ENCODE measurements at places on chromosomes 16 and 17. TPM values are rescaled to one million over a fixed set of nuclear protein-coding genes. Genes with fewer than 3 reads are reported as not detected.
A peak's percentile ranks its signal among the peaks of the same experiment; 100 is the strongest.

DNA sequence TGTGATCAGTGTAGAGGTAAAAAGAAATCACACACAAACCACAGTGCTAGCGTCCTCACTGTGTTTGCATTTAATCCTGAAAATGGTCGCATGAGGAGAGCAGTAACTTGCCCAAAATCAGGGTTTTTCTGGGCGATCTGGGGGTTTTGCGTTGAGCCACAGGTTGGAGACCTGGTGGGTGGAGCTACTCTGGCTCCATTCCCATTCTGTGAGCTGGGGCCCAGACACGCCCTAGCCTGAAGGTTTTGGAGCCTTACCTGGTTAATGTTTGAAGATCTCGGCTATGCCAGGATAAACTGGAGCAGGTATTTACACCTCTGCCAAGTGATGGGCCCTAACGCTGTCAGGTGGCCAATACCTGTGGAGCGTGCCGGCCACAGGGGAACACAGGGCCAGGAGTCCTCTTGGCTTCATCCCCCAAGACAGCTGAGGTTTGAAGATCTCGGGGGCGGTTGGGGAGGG lies 48.4 kb downstream of the MPRIP start:
- no peaks in the 10 kb centered on the region for H3K4me1 ChIP-seq
- H3K27me3 ChIP-seq = no peaks in the 10 kb centered on the region
- H3K27ac ChIP-seq = no peak overlapping the region
- no peak for DNase-seq
- peaks cover 2% of the 10 kb centered on the region for H3K36me3 ChIP-seq

KRTAP4-6 gene
- not detected for total RNA-seq

GRCh38 chr16:9465161-9465560 lies 373.7 kb downstream of the HAPSTR1 start:
- no peak overlapping the region for H3K27ac ChIP-seq
- DNase-seq = no peak
- H3K36me3 ChIP-seq = no peaks in the 10 kb centered on the region
- no peaks in the 10 kb centered on the region for H3K4me1 ChIP-seq

PRKCB gene
- under 0.01 TPM for total RNA-seq

DNA sequence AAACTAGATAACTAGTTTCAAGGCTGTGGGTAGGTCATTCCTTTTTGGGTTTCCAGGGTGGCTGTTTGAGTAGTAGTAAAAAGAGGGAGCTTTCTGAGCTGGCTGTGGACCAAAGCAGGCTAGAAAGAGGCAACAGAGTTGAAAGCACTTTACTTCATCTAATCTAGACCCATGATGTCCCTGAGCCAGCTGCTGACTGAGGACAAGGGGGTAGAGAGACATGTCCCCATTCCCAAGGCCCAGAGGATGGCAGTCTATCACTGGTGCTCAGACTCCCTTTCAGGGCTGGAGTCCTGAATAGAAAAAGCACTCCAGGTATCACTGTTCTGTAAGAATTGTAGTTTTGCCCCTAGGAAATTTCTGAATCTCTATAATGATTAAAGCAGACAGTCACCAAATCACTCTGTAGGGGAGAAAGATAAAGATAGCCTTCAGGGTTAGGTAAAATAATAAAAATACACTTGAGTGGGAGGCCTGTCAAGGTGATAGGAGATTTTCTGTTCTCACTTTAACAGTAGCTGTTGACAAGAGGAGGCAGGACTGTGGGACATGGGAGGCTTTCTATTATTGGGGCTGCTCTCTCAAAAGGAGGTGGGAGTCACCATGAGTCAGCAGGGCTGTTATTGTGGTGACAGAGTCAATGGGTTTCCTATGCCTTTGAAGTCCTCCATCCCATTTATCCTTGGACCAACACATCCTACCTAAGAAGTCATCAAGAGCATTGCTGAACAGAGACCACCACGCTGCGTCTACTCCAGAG lies 190.2 kb upstream of the MPHOSPH6 start:
- H3K27ac ChIP-seq = no peak overlapping the region
- H3K36me3 ChIP-seq = no peaks in the 10 kb centered on the region
- H3K4me3 ChIP-seq = no peak overlapping the region
- no peak for DNase-seq

DNA sequence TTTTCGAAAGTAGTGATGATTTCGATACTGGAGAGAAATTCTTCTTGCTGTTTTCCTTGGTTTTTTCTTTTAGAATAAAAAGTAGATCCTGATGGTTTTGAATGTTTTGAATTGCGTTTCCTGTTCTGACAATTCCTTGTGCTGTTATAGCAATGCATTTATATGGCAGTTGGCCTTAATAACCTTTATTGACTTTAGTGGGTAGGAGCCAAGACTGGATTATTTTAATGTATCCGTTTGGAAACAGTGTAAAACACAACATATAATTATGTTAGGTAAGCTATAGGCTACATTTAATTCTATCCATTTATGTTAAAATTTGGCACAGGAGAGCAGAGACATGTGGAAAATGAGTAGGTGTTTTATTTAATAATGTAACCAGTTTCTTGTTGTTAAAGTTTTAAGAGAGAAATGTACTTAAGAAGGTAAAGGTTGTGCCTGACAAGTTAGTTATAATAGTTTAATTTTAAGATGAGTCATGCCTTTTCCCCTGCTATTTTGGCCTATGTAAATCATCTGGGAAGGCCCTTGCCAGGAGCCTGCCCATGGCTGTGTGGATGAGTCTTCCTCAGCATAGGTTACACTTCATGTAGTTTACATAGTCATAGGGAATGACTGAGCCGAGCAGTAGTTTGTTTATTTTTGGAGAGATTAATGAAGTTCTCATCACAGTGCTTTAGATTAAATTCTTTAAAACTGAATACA lies 189.9 kb downstream of the FTO start:
- peaks cover 5% of the 10 kb centered on the region for H3K4me1 ChIP-seq
- no peak overlapping the region for H3K4me3 ChIP-seq
- DNase-seq = peak; percentile 92
- no peaks in the 10 kb centered on the region for H3K27me3 ChIP-seq
- H3K36me3 ChIP-seq = no peaks in the 10 kb centered on the region
